ENCODE measurements at places on chromosomes 7 and 10.
A peak's percentile ranks its signal among the peaks of the same experiment; 100 is the strongest.

DNA sequence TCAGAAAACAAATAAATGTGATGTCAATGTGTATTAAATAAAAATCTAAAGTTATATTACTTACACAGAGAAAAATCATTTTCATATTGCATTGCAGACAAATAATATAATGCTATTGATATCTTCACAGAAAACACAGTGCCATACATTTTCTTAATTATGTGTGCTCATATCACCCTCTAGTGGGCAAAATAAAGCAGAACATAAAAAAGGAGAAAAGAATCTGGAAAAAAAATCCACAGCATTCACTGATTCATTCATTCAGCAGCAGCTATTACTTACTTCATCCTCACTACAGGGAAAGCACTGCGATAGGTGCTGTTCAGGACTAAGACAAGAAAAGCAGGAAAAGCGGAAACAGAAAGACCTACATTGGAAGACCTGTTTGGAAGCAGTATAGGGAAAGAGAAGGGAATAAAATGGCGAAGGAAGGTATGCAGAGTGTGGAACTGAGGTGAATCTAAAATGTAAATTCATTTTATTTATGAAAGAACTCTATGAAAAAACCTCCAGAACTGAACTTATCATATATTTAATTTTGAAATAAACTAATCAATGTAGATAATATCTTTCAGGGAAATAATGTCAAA lies 73.2 kb downstream of the POT1 start:
- DNase-seq, result peak; percentile 56

DNA sequence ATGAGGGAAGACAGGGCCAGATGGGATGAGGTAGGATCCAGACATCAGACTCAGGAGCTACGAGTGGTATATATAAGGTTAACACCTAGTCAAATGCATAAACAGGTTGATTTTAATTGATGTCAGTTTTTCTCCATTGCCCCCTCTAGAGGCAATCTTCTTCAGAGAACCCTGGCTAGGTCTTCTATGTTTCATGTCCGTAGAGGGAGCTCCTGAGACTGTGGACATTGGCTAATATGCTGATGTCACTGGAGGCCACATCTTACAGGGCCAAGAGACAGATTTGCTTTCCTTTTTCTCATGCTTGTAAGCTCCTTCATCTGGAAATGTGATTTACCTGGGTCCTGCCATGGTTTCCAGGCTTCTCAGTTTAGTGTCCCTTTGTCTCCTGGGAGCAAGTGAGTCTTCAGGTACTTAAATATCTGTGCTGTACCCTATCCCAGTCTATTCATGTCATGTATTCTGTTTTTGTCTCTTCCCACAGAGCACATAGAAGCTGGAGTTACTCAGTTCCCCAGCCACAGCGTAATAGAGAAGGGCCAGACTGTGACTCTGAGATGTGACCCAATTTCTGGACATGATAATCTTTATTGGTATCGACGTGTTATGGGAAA lies 161.6 kb upstream of the PRSS1 start:
- DNase-seq, result peak; percentile 85

DNA sequence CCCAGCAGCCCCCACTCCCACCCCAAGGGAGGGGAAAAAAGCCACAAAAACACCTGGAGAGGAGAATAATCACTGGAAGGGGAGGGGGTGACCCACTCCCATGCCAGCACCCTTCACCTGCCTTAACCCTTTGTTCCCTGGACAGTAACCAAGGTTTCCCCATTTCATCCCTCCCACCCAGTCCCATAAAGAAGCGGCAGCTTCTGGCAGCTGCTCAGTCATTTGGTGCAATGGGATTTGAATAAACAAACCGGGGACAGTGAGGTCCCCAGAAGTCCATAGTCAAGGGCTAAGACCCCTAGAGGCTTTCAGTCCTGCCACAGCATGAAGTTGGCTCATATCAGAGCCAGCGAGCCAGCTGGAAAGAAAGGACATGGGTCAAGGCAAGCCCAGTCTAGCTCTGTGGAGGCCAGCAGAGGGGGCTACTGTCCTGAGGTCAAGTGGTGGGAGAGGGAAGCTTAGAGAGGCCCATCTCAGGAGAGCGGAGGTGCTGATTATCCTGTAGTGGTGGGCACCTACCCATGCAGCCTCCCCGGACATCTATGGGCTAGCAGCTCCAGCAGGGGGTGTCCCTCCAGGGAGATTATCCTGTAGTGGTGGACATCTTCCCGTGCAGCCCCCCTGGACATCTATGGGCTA lies 58.9 kb upstream of the LBX1 start:
- DNase-seq, result peak; percentile 74

DNA sequence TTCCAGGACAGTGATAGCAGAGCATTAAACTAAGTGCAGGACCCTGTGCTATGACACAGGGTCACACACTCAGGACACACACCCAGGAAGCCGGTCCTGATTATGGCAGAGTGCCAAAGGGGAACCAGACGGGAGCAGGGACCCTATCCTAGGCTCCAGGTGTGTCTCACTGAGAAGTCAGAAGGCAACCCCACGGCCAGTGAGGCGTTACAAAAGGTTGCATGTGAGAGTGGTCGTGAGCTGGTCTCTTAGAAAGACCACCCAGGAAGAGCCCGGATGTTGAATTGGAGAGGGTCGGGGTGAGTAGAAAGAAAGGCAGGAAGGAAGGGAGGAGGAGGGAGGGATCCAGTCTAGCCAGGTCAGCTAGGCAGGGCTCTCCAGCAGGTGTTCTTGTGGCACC lies 31.0 kb downstream of the FRMPD2 start:
- DNase-seq, result no peak

GRCh38 chr7:159031135-159031701 lies 113.4 kb downstream of the VIPR2 start:
- no peak for DNase-seq

DNA sequence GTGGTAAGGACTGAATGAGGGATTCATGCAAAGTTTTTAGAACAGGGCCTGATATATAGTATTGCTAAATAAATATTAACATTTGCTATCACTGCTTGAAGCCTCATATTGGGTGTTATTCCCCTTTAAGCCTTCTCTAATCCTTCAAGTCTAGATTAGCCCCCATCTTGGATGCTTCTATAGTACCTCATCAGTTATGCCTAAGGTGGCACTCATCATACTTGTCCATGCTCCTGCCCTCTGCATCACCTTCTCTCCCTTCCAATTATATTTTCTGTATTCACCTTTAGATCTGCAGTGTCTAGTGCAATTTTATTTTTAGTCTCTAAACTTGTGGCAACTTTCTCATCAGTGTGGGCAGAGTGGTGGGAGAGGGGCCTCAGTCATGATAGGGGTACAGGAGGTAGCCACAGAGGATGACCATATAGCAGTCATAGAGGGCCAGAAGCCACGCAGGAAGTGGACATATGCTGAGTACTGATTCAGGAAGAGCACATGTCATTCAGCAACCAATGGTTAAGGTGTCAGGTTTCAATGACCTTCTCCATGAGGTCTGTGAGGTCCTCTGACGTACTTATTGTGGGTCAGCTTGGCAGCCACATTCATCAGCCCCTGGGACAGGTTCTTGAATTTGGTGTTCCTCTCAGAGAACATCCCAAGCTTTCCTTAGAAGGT lies 2.5 kb downstream of the ENTPD1 start:
- no peak for DNase-seq

GRCh38 chr7:38512704-38513103 lies 118.5 kb downstream of the AMPH start:
- peak; percentile 40 for DNase-seq

GRCh38 chr10:78336402-78336791 lies 302.7 kb downstream of the RPS24 start:
- DNase-seq, result no peak

- DNase-seq, result no peak
Observed at GRCh38 chr10:10394933-10395658, 622.6 kb upstream of the CELF2 start.

DNA sequence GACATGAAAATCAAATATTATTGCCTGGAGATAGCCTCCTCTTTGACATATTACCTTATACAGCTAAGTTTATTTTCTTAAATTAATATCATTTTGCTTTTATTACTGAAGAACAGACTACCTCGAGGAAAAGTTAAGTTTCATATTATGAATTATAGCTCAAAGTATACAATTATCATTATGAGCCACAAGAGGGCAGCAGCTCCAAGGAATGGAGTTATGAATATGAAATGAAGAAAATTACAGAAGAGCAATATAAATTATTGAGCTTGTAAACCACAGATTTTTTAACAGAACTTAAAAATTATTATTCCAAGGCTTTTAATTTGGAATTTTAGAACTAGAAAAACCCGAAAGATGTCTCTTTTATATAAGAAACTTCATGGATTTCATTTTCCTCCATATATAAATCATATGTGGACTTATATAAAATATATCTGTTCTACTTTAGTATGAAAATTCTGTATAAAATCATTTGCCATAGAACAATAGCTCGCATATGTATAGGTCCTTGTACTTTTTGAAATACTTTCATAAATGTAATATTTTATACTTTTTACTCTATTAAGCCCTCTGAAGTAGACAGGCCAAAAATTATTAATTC lies 40.1 kb downstream of the IQUB start:
- peak; percentile 63 for DNase-seq

GRCh38 chr7:100679129-100679926 lies 5.8 kb downstream of the GNB2 start:
- DNase-seq, result no peak

DNA sequence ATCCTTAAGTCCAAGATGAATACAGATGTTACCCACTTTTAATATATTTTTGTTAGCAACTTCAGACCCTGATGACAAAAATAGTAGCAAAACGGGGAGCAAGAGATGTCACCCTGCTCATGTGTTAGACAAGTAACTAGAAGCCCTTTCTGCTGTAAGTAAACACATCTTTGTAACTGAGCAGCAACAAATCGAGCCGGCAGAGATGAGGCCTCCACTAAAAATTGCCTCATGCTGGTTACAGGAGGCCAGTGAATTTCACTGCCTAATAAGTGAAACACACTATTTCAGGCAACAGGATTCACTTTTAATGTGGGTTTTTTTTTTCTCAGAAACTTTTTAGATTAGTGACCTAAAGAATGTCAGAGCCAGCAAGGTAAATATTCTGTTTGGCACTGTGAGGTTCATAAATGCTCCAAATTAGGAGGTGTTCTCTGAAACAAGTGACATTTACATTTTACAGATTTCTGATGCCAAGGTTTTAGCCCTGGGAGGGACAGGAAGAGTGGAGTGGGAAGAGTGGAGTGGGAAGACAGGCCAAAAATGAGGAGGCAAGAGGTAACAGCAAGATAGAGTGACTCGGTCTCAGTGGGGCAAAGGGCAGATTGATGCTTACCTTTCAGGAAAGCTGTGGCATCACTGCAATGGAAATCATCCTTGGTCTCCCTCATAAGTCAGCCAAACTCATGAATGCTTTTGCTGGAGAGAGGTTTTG lies 53.6 kb upstream of the LRRC17 start:
- no peak for DNase-seq

DNA sequence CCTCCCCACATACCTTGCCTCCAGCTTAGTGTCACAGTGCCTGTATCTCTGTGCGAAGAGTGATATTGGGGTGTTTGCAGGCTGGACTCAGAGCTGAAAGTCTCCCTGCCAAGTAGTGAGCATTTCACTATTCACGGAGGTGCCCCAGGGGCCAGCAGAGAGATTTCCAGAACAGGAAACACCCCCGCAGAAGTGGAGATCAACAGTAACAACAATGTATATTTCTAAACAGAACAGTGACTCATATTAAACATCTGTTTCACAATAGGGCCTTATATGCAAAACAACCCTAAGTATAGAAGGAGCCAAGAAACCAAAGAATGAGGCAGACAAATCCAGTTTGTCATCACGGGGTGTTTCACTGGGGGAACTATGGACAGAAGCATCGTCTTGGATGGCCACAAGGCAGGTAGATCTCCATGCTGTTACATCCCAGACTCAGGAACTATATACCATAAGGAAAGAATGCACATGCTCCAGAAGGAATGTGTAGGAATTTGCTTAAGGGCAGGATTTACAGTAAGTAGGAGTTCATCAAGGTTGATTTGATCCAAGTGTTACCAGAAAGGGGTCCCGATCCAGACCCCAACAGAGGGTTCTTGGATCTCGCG lies 29.3 kb upstream of the CCL24 start:
- DNase-seq, result peak; percentile 96

DNA sequence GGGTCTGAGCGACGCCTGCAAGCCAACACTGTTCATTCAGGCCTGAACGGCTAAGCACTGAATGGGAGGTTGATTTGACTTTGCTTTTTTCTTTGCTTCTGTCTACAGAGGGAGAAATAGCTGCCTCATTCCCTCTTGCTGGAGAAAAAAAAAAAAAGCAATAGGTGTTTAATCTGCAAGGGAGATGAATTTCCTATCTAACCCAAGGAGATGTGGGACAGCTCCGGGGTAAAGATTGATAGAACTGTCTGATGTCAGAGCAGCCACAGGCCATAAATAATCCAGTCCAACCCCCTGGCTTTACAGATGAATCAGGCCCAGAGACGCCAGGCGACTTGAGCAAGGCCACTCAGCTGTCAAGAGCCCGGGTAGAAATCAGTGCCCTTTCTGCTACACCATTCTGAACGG lies 168.0 kb downstream of the ARHGAP12 start:
- DNase-seq, result no peak

Measured in cardiac muscle cell (in vitro differentiated cells and primary cell).